ENCODE measurements at places on chromosomes 5 and 9.
A peak's percentile ranks its signal among the peaks of the same experiment; 100 is the strongest.

DNA sequence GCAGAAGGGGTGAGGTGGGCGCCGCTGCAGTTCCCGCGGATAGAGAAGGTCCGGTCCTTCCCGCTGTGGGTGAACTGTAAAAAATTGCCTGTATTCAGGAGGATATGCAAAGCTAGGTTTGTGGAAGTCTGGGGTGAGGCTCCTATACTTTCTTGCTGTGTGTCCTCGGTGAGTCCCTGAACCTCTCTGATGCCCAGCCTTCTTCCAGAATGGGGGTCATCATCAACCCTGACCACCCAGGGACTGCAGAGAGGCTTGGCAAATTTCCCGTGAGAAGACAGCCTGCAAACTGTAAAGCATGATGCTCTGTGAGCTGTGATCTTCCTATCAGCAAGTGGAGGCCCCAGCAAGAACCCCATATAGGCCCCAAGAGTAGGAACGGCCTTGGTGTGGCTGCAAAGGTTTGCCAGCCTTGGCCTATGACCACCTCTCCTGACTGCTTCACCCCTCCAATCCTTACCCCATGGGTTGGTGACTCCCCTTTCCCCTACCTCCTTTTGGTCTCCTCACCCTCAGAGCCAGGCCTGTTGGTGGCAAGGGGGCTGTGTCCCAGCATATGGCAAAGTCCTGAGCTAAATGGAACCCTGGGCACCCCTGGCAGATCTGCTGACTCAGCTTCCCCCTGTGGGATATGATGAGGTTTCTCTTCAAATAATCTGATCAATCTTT lies 760 bp downstream of the ALDH1B1 start:
- DNase-seq: no peak

GRCh38 chr5:142674531-142675469 lies 11.1 kb downstream of the FGF1 start:
- DNase-seq: no peak

DNA sequence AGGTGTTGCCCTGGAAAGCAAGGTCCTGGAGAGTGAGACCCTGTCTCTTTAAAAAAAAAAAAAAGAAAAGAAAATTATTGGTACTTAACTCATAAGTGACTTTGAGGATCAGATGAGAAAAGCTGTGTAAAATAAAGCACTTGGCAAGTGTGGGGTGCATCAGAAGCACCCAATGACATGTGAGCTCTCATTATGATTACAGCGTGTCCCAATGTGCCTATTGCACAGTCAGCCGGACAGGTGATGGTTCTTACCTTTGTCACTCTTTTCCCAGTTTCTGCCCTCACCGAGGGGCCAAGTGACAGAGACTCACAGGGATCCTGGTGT lies 40.4 kb upstream of the IL17B start:
- no peak for DNase-seq

GRCh38 chr9:113578279-113578865 lies 114.8 kb downstream of the RGS3 start:
- DNase-seq: no peak

GRCh38 chr9:38195737-38196161 lies 126.7 kb upstream of the SHB start:
- no peak for DNase-seq

DNA sequence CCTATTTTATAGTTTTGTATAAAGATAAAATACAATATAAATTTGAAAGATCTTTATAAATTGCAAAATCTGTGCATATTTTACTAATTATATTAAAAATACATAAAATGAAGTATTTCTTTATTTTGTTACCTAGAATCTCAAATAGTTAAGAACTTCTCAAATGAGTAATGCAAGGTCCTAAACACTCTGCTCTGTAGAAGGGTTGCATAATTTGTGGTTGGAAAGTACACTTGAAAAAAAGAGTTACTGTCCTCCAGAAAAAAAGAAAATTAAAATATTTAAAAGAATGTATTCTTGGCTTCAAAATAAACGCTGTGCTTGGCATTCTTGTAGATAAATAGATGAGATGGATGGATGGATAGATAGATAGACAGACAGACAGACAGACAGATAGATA lies 428.8 kb upstream of the CDH6 start:
- no peak for DNase-seq

DNA sequence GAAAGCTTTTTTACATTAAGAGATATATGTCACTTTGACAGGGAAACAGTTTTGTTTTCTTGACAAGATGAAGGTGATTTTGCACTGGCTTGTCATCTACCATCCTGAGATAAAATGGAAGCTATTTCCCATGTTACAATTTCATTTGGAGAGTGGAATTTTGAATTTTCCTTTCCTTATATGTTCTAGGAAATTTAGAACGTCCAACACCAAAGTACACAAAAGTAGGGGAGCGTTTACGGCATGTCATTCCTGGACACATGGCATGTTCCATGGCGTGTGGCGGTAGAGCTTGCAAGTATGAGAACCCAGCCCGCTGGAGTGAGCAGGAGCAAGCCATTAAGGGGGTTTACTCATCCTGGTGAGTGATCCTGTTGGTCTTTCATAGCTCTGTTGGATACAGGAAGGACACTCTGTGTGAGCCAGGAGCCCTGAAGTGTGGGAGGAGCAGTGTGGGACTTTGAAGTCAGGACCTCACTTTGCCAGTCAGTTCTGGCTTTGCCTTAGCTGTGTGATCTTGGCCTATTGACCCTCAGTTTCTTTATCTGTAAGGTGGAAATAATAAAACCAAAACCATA lies 887 bp downstream of the PTPDC1 start:
- DNase-seq: peak; percentile 54

DNA sequence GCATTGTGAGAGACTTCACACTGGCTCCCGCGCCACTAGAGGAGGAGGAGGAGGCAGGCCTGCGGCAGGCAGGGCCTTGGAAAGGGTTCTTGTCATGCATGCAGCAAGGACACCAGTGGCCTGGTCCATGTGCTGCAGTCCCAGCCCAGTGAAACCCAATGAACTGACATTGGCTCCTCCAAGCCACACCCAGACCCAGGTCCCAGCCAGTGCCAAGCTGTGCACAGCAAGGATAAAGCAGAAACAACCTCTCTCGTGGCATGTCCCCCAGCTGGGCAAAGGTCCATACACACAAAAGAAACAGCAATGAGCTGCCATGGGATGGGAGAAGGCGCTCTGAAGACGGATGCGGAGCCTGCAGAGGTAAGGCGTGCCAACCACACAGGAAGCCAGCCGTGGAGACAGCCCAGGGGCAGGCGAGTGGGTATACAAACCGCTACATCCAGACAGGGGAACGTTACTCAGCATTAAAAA lies 89.2 kb downstream of the SEMA4D start:
- no peak for DNase-seq

DNA sequence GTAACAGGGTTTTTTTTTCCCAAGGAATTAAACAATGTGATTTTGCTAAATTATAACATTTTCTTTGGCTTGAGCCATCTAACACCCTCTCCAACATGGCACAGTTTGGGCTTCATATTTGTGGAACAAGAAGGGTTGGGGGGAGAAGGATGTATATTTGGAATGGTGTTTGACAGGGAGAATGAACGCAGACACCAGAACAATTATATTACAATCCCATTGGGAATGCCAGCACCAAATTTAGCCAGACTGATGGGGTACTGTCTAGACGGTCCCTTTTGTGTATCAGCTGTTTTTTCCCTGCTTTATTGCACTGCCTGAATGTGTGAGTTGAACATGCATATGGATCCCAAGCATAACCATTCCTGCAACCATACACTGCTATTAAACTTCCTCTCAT lies 130.9 kb upstream of the TMEM161B start:
- no peak for DNase-seq

- no peak for DNase-seq
These were observed 225.0 kb downstream of the AOPEP start for GRCh38 chr9:94951324-94952135.

DNA sequence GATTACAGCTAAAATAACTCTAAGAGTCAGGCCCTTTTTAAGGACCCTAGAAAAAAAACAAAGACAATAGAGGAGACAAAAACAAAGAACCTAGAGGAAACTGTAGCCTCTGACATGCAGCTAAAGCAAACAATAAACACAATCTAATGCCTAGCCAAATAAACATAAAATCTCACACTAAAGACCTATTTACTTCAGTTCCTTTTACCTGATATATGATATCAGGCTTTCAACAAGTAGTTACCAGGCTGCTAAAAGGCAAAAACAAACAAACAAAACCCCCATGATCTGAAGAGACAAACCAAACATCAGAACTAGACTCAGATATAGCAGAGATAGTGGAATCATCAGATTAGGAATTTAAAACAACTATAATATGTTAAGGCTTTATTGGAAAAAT lies 226.5 kb upstream of the POU5F2 start:
- no peak for DNase-seq

DNA sequence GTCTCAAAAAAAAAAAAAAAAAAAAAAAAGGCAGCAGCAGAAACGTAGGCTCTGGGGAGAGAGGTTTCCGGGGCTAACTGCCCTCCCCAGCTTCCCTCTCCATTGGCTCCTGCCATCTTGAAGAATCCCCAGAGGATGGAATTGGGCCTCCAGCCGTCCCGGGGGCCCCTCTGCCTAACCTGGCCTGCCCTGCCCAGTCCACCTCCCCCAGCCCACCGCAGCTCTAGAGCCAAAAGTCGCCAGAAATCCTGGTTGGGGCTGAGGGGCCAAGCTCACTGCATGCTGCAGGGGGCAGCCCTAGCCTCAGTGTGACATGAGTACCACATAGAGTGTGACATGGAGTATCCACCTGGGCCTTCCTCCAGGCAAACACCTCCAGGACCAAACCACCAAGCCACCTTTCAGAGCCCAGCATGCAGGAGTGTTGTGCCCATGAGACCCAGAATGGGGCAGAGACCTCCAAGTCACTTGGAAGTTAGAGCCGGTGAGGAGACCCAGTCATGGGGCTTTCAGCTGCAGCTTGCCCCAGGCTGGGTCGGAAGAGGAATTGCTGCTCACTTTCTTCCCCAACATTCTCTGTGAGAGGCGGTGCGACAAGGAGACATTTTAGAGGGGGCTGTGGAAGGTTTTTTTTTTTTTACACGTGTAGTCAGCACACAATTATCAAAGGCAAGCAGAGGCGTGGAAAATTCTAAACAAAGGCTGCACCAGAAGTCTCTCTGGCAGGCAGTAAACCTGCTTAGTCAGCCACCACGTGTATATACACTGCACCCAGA lies 17.6 kb downstream of the CD74 start:
- DNase-seq: no peak

DNA sequence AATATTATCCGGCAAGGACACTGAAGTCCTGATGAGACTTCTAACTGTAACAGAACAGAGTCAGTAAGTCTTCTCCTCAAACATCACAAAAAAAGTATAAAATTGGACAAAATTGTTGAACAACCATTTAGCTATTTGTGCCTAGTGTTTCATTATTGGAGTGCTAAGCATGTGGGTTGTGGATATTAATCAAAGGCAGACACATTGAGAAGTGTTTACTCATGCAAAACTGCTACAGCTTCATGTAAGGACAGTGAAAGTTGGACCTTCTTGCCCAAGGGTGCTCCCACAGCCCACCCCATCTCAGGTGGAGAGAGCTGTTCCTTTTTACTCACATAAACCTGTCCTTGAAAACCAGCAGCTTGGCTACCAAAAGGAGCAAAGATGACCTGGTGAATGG lies 355.1 kb upstream of the DAB2 start:
- DNase-seq: no peak

- DNase-seq: no peak
These were observed 34.2 kb upstream of the GRPEL2 start for GRCh38 chr5:149310947-149311658.

GRCh38 chr5:134515801-134516200 lies 9.7 kb upstream of the JADE2 start:
- no peak for DNase-seq

DNA sequence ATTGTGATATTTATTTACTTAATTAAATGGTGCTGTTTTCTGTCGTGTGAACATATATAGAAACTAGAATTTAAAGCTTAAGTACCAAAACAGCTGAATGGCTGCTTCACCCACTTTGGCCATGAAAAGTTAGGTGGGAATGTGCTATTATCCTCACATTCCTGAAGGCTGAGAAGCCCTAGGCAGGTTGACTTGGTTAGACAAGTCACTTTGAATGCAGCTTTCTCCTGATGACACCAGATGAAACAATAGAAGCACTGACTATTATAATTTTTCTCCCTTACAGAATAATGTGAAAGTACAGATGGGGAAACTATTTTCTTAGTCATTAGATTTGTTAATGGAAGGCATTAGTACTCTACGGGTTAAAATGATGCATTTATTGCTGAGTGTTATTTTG lies 65.1 kb upstream of the C5orf46 start:
- DNase-seq: no peak

GRCh38 chr9:5551368-5552150 lies 41.2 kb downstream of the PDCD1LG2 start:
- no peak for DNase-seq

DNA sequence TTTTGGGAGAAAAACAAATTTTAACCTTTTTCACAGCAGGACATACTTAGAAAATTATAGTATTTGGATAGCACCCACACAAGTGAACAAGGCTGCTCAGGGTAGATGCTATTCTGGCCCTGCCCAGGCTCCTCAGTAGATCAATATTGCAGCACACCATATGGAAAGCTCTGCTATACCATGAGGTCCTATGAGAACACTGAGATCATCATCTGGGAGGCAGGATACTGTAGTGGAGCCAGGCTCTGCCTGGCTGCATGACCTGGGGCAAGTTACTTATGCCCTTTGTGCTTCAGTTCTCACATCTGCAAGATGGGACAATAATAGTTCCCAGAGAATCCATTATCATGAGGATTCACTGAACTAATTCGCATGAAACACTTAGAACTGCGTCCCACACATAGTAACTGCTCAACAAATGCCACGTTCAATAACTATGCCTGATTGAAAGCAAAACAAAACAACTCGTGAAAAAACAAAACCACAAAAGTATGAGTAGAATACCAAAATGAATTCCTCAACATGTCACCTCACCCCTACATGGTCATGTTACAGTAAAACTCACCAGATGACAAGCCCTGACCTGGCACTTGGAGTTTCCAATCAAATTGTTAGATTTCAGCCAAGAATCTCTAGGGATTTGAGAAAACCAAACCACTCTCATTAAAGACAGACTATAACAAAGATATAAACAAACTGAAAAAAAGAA lies 31.9 kb downstream of the ARSB start:
- no peak for DNase-seq

DNA sequence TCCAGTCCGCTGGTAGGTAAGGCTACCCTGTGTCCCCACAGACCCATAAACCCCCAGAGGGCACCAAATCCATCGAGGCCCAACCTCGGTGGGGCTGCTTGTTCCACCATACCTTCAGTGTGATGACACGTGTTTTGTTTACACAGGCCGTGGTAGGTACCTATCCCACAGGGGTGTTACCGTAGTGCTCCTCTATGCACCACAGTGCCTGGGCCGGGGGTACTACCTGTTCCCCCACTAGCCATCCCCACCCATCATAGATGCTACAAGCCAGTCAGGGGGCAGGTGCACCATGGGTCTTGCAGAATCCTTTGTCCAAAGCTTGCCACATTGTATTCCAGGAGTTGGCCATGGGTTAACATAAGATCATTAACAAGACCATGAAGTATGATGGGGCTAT lies 796.2 kb downstream of the EFNA5 start:
- DNase-seq: no peak

- DNase-seq: no peak
These were observed 74.7 kb downstream of the AOPEP start for GRCh38 chr9:94801234-94801633.

GRCh38 chr5:132763181-132764036 lies 13.6 kb downstream of the SEPTIN8 start:
- DNase-seq: peak; percentile 12

GRCh38 chr5:154977409-154977808 lies 36.1 kb upstream of the KIF4B start:
- no peak for DNase-seq

GRCh38 chr5:95043234-95043633 lies 241.7 kb downstream of the MCTP1 start:
- no peak for DNase-seq
